Hepatocyte (in vitro differentiated cells): ENCODE measurements at places on chromosomes 7 and 10.

GRCh38 chr7:137950967-137951366 lies 50.9 kb downstream of the CREB3L2 start:
- no peak for DNase-seq

DNA sequence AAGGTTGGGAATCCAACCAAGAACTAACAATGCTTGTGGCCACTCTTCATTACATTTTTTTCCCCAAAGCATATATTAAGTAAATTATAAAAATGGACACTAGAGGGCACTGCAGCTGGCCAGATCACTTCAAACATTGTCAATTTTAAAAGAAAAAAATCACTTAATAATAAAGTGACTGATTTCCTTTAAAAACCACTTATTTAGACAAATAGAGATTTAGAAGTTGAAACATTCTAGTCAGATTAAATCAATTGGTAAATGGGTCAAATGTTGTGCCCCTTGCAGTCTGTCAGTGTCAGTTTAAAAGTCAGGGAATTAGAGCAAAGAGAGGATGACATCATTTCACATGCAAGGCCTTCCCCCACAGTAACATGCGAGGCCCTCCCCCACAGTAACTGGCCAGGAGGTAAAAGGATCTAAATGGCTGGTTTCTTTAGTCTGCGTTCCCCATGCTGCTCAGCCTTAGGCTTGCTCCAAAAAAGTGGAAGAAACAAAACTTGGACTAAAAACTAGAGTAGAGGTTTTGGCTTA lies 177.9 kb downstream of the SKAP2 start:
- peak; percentile 62 for DNase-seq

GRCh38 chr7:119908948-119909347 lies 364.0 kb upstream of the KCND2 start:
- DNase-seq, result no peak

- no peak for DNase-seq
Observed at GRCh38 chr10:3072641-3073360, 5.5 kb downstream of the PFKP start.

GRCh38 chr7:40223451-40224127 lies 88.8 kb downstream of the SUGCT start:
- DNase-seq, result no peak

- no peak for DNase-seq
Observed at GRCh38 chr7:90621747-90622140, 25.6 kb downstream of the CDK14 start.

- DNase-seq, result no peak
Observed at GRCh38 chr7:124679146-124679545, 86.4 kb downstream of the GPR37 start.

- DNase-seq, result no peak
Observed at GRCh38 chr10:12801214-12802087, 200.1 kb downstream of the CCDC3 start.

- no peak for DNase-seq
Observed at GRCh38 chr10:28180654-28181053, 122.2 kb downstream of the MPP7 start.

GRCh38 chr10:75743291-75743778 lies 311.9 kb downstream of the LRMDA start:
- peak; percentile 23 for DNase-seq

DNA sequence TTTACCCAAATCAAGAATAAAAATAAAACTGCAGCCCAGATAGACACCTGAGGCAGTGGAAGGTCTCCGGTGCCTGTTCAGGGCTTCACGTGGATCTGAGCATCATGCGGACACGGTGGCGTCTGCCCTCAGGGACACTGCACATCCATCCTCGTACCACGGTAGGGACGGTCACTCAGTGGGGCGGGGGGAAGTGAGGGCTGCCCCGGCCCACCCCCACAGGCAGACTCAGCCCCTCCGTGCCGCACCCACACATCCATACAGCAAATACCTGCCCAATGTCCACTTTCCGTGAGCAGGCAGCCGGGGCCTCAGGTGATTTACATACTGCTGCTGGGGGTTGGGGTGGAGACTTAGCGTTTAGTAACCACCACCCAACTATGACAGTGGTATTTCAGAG lies 207.8 kb downstream of the DIP2C start:
- DNase-seq, result no peak

DNA sequence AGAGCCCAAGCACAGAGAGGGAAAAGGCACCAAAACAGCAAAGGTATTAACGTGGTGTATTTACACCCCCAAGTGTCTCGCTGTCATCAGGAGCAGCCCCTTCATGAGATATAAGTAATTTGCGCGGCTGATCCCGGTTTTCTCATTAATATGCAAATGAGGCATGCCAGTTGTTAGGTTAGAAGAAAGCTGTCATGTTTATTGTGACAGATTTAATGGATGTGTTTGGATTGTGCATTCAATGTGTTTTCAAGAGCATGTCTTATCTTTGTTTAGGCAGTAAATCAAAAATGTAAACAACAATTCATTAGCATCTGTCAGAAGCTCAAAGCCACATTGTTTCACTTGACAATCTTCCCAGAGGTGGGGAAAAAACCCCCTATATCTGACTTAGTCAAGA lies 56.5 kb upstream of the CTBP2 start:
- DNase-seq, result no peak

DNA sequence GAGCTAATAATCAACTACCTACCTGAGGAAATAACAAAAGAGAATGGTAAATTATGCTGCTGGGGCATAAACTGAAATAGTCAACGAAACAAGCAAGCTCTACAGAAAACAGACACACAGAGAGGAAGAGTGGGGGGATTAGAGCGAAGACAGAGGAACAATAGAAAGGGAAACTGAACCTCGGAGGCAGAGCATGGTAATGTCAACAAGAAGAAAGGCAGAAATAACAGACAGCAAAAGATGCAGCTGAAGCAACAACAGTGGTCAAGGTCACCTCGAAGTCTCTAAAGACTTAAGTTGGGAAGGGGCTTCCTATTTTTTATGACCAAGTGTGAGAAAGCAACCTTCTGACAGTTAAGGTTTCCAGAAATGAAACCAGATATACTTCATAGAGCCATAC lies 177.0 kb downstream of the ZNF438 start:
- DNase-seq, result no peak

- DNase-seq, result no peak
Observed at GRCh38 chr10:103926722-103927319, 8.8 kb upstream of the STN1 start.
